ENCODE measurements at places on chromosomes 12 and 14. TPM values are rescaled to one million over a fixed set of nuclear protein-coding genes. Genes with fewer than 3 reads are reported as not detected.

The DLK1 gene
- not detected for polyA plus RNA-seq

- peak; percentile 99 for DNase-seq
Measured at GRCh38 chr14:69652942-69653684, 41.7 kb downstream of the SUSD6 start.

The TMEM253 gene
- polyA plus RNA-seq = 0.05 TPM

DNA sequence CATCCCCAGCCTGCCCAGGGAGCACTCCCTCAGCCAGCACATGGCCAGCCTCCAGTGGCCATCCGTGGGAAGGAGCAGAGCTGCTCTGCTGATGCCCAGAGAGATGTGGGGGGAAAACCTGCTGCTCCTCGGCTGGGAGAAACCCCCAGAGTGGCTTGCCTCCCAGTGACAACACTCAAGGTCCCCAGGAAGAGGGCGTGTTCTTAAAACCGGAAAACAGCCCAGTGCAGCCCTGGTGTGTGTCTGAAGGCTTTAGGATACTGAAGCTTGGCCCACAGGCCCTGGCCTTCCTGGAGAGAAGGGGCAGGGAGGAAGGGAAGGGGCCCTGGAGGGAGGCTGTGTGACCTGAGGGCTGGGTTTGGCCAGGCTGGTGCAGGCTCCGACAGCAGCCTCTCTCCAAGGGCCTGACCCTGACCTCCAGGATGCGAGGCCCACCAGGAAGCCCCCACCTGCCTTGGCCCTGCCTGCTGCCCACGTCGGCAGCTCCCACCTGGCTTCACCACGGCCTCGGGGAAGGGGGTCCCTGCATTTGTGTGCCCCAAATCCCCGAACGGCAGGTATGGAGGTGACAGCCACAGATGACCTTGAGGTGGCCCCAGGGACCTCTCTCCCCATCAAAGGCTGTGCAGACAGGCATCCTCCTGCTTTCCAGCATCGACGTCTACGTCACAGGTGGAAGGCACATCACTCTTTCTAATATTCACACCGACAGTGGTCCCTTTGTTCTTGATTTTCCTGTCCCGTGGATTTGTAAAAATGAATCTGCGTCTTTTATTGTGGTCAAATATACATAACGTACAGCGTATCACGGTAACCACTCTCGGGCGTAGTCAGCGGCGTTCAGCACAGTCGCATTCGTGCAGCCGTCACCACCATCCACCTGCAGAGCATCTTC, 190.0 kb upstream of the C14orf180 start:
- DNase-seq = no peak
